ENCODE measurements at places on chromosomes 5 and 9.

DNA sequence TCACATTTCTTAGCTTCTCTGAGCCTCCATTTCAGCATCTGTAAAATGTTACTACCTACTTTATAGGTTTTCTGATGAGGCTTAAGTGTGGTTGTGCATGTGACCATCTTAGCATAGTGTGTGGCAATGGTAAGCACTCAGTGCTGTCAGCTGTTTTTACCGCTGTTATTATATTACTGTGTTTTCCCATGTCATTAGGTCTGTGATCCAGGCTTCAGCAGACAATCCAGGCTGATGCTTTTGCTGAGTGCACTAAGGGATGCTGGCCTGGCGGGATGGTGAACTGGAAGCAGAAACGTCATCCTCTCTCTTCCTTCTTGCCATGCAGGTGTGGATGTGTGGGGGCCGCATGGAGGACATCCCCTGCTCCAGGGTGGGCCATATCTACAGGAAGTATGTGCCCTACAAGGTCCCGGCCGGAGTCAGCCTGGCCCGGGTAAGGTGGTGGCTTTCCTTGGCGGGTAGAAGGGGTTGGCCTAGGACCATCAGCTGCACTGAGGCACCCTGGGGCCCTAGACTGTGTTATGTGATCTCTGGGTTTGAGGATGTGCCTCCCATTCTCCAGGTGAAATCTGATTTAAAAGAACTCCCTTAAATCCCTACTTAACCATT is 41.9 kb upstream of the SAP30L start:
- DNase-seq = no peak

- DNase-seq = no peak
These were observed 114.5 kb upstream of the LPAR1 start for GRCh38 chr9:111152614-111153406.

GRCh38 chr9:99020786-99021436 is 77.2 kb downstream of the COL15A1 start:
- no peak for DNase-seq

GRCh38 chr5:146041180-146041789 is 64.1 kb downstream of the PLAC8L1 start:
- DNase-seq = no peak

DNA sequence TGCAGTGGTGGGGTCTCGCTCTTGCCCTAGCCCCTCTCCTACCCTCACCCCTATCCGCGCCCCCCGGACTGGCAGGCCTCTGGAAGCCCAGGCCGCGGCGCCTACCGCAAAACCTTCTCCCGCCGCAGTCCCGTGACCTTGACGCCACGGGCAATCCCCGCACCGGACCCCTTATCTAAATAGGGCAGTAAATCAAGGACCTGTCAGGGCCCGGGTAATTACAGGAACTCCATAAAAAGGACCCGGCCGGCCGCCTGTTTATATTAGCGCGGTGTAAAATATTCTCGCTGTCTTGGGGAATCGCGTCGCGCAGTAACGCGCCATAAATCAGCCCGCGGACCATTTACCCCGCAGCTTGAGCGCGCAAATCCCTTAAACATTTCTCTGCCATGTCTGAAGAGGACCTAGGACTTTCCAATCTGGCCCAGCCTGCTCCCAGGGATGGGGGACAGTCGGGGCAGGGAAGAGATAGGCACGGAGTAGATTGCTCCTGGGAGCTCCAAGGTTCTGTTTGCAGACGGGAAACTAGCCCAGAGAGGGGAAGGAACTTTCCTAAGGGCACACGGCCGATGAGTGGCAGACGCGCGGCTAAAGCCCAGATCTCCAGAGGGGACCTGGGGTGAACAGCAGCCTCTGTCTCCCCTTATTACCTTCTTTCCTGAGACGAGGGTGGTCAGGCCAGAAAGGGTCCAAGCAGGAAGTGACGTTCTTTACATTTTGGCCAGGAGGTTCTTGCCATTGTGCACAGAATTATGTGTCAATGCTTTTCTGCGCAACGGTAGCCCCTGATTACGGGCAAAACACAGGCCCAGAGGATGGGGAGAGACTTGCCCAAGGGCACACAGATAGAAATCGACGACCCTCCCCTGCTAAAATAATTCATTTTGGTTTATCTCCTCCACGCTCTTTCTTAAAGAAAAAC is 4.8 kb upstream of the HAND1 start:
- no peak for DNase-seq

GRCh38 chr5:133963493-133964128 is 4.8 kb downstream of the C5orf15 start:
- no peak for DNase-seq

DNA sequence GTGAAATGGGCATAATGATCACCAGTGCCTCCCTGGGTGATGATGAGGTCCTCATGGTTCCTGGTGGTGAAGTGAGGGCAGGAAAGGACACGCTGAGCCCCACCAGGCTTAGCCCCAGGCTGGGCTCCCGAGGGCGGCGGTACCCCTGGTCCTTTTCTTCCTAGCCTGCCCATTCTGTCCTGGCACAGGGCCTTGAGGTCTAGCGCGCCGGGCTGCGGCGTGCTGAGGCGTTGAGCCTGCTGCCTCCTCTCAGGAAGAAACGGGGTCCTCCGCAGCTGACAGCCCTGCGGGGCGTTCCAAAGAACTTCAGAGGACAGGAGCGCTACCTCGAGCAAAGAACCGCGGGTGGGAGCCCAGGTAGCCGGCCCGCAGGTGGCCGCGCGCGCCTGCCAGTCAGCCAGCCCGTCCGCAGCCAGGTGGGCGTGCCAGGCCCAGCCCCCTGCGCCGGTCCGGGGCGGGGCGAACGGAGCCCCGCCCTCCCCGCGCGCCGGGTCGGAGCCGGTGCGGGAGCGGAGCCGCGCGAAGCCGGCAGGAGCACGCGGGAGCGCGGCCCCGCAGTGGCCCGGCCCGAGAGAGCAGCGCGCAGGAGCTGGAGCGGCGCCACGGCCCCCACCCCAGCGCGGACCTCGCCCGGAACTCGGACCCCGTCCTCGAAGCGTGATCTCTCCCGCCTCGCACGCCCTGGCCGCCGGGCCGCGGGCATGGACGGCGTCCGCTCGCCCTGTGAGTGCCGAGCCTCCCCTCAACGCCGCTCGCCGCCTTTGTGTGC is at the start of gene WNK2:
Gene WNK2 (plus strand): TSS at position 477 of the 769 bp plus-strand sequence. CDS start 791 bp downstream, outside the sequence.
- DNase-seq = peak; percentile 74

DNA sequence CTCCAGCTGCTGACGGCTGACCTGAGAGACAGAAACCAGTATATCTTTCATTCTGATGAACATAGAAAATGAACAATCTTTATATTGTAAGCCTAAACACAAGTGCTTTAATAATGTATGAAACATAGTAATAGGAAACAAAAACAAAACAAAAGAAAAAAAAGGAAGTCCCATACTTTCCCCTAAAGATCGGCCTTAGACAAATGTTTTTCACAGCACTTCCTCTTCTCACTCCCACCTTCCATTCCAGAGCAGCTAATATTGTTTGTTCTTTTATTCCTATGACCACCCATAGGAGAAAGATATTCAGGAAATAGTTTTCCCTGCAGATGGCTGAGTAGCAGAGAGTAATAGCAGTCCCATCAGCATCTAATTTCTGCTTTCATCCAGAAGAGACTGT is 194.4 kb upstream of the SLC27A6 start:
- DNase-seq = no peak
